ENCODE measurements at places on chromosomes 3 and 15.

DNA sequence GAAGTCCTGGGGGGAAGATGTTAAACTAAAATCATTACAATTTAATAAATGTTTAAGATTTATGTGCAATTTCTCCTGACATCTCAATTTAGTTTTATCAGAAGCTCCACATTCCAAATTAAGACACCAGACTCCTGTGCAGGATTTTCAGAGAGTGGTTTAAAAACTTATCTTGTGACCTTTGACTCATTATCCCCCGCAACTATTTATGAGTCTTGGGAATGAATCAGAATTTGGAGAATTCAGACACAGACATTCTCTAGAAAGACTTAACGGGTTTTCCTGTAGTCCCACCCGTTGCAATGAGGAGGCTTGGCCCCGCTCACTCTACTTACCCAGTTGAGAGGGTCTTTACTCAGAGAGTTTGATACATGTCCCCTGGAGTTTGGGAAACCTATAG is 7.1 kb downstream of the OR5K2 start:
- no peak for DNase-seq

- no peak for DNase-seq
These were observed 89.4 kb downstream of the FOXB1 start for GRCh38 chr15:60093273-60094067.

GRCh38 chr3:44516230-44516629 is 38.8 kb upstream of the ZNF445 start:
- no peak for DNase-seq

DNA sequence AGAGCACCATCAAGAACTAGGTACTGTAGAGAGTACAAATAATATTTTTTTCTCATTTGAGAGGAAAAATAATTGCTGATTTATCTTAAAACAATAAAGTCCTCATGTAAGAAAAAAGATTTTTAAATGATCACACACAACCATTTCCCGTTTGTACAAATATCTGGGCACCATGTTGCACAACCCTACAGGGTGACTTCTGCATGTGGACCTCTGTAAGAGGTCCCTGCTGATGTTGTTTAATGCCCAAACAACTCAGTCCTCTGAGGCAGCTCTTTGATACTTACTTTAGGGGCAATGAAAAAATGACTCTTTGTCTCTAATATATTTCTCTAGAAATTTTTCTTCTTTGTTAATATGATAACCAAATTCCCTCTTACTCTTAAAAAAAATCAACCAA is 168.1 kb upstream of the SATB1 start:
- no peak for DNase-seq

DNA sequence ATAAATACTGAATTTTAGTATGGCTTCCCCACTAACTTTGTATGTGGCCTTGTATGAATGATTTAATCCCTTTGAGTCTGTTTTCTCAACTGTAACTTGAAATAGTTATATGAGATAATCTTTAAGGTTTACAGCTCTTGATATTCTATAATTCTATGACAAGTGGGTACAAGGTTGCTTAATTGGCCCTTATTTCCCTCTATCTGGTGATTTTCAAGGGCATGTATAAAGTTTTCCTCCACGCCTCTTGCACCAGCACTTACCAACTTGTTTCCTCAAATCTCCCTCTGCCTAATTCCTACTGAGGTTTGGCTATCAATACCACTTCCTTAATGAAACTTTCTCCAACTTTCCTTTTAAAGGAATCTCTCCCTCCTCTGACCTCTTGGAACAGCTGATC is 112.9 kb downstream of the ISL2 start:
- DNase-seq: no peak

GRCh38 chr3:104546301-104546700 is 820.4 kb upstream of the ALCAM start:
- no peak for DNase-seq
